ENCODE measurements at places on chromosomes 4 and X.

- DNase-seq = no peak
Measured at GRCh38 chr4:116500225-116500624, 585.2 kb downstream of the TRAM1L1 start.

GRCh38 chr4:37641886-37642849, 44.0 kb downstream of the RELL1 start:
- DNase-seq = no peak

DNA sequence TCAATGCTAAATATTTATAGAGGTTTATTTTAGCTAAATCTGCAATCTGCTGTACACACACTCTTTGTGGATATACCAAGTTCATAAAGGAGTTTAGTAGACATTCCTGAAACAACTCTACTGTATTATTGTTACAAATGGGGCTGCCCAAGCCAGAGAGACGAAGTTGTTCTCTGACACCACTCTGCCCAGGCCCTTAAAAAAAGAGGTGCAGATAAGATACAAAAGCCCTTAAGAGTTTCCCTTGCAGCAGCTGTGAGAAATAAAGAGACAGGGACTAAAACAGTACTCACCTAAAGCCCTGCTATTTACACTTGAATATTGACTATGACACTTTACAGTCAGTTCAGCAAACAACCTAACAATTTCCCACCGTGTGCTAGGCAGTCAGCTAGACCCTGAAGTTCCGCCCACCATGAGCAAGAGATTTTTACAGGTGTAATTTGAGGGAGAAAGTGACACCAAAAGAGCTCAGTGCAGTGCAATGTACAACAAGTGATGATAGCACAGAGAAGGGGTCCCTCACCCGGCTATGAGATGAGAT, 191.7 kb downstream of the PRDM5 start:
- DNase-seq = no peak

DNA sequence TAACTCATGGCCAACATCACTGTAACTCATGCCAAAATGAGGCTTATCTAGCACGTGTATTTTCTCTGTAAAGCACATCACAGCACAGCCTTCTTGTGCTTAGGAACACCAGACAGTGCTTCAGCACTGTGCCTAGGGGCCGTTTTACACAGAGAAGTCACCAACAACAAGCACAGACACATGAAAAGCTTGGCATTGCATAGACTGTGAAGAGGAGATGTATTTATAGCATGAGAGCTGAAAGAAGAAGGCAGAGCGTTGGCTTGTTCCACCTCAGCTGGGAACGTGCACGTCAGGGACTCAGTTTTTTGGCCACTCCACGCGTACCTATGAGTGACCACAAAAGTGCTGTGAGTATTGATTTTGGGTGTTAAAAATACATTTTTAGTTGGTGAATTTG, 116.3 kb upstream of the SFRP2 start:
- no peak for DNase-seq

- DNase-seq = no peak
Measured at GRCh38 chrX:6067600-6067999, 161.1 kb downstream of the NLGN4X start.
